ENCODE measurements at places on chromosomes 12 and 14.

- no peak for DNase-seq
Observed at GRCh38 chr14:69882116-69882864, 3.1 kb downstream of the SMOC1 start.

DNA sequence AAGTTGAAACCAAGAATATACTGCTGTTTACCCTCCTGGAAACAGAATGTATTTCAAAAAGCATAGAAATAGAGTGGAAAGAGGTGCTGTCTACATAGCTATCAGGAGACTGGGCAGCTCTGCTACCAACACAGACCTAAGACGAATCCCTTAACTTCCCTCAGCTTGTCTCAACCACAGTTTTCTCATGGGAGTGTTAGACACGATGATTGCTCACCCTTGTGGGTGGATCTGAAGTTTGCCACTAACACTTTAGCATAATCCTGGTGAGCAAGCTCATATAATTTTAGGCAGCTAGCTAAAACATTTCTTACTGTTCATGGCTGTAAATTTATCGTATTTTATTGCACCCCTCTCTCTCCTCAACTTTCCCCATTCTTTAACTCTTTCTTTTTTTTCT, 38.5 kb downstream of the C12orf75 start:
- no peak for DNase-seq

DNA sequence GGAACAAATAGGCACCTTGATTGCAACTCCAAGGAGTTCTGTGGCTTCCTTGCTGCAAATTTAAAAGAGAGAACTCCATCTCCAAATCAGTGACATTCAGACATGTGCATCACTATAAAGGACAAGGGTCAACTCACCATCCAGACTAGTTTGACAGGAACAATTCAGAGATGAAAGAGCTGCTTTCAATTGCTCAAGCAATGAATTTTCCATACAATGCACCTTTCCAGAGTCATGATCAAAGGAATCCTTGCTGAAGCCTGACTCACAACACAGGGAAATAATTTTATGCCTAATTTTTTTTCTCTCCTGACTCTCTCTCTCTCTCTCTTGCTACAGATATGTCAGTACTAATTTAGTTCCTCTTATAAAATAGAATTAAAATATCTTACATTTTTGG, 380.5 kb upstream of the GARIN6 start:
- DNase-seq, result no peak

DNA sequence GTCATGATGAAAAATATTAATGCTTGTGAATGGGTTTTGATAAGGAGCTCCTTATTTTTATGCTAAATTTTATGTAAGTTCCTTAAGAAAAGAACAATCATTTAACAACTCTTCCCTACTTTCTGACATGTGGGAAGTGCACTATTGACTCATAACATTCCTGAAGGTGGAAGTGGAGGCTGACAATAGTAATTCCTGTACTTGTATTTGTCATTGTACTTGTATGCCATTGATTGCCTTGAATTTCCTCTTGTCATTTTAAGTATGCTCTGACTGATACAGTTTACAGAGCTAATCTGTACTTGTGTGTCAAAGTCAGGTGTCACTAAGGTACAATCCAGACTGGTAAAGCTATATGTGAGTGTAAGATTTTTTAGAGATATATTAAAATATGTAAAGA, 440.0 kb downstream of the SLC16A7 start:
- DNase-seq, result no peak

DNA sequence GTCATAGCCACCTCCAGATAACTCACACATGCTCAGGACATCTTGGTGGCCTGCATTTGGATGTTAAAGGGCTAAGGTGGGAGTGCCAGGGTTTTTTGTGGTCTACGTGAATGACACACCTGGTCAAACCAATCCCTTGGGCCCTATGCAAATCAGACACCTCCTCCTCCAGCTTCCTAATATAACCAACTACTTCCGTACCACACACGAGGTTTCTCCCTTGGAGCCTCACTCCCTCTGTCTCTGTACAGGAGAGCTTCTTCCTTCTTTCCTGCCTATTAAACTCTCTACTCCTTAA, 19.6 kb downstream of the APOBEC1 start:
- DNase-seq, result no peak

DNA sequence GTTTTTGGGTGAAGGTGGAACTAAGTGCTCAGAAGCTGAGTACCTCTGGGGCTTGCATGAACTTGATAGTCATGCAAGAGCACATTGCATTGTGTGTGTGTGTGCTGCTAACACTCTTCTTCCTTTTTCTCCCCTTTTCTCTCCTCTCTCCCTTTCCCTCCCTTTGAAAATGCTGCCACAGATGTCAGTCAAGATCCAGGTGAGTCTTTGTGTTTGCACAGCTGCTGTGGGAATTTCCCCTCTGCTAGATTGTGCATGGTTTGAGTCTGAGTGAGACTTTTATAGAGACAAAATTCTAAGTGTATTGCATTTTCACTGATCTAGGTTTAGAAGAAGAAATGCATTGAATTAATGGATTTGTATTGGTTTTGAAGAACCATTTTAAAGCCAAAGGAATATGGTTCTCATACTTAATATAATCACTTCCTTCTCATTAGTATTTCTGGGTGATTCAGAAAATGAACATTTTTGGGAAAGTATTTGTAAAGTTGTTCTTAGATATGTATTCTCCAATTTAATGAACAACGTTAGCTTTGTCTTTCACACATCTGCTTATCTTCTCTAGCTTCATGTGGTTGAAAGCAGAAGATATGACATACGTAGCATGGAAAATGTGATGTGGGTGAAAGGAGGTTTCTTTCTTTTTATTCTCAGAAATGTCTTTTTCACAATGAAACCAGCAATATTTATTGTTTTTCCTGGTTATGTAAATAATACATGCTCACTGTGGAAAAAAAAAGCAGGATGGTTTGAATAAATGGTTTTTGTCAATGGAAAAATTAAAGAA, 108.5 kb downstream of the NRXN3 start:
- DNase-seq, result no peak

DNA sequence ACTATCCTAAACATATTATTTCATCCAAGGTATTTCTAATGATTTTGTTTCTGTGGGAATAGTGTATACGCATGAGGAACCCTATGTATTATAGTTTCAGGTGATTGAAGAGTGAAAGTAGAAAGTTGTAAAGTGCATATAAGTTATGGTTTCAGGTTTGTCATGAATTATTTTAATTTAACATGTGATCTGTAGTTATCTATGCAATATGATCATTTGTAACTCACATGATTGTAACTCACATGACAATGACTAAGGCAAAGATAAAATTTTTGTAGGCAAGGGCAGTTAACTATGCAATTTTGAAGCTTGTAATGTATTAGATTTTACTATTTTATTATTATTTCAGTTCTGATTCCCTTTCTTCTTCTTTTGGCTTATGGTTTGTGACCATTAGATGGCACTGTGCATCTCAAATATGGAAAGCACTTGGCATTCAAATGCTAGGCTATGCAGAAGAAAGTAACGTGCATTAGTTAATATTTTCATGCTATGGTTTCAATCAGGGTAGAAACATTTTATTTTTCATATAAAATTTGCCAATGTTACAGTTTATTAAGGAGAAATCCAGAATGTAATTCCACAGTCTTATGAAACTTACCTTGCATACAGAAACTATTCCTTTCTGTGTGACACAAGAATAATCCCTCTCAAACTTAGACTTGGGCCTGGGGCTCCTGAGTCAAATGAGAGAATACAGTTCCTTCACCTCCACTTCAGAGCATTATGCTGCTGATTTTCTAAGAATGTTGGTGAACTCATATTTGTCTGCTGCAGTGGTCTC, 15.8 kb upstream of the TMEM30B start:
- no peak for DNase-seq

- no peak for DNase-seq
Observed at GRCh38 chr12:106724116-106724515, 50.4 kb upstream of the RIC8B start.

GRCh38 chr12:26798023-26798422, 35.0 kb downstream of the ITPR2 start:
- DNase-seq, result no peak

- no peak for DNase-seq
Observed at GRCh38 chr14:84456946-84457345, 1073.0 kb upstream of the FLRT2 start.

DNA sequence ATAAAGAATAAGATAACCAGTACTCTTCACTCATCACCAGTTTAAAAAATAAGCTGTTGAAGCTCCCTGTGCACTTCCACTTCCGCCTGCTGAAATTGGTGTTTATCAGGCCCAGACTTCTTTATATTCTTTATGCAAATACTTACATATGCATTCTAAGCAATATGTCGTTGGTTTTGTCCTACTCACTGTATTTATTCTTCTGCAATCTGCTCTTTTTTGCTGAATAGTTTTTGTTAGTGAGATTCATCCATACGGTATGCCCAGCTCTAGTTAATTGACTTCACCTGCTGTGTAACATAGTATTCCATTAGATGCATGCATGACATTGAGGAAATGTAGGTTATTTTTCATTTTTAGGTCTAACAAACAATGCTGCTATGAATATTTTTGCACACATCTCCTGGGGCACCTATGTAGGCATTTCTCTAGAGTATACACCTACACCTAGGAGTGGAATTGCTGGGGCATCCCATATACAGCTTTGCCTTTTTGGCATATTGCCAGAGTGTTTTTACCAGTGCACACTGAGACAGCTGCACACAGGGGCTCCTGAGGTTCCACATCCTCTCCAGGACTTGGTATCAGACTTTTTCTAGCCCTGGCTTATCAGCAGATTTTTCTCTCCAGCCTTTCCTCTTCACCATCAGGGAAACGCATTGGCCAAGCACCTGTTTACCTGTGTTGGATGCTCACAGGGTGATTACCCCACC, 1.0 kb upstream of the NRIP2 start:
- DNase-seq, result no peak

GRCh38 chr12:6605421-6606330, 1.5 kb downstream of the CHD4 start:
- DNase-seq, result no peak

- DNase-seq, result no peak
Observed at GRCh38 chr12:127780881-127781280, 486.1 kb upstream of the TMEM132C start.

- DNase-seq, result no peak
Observed at GRCh38 chr12:56722832-56723231, 2.3 kb downstream of the NACA start.

DNA sequence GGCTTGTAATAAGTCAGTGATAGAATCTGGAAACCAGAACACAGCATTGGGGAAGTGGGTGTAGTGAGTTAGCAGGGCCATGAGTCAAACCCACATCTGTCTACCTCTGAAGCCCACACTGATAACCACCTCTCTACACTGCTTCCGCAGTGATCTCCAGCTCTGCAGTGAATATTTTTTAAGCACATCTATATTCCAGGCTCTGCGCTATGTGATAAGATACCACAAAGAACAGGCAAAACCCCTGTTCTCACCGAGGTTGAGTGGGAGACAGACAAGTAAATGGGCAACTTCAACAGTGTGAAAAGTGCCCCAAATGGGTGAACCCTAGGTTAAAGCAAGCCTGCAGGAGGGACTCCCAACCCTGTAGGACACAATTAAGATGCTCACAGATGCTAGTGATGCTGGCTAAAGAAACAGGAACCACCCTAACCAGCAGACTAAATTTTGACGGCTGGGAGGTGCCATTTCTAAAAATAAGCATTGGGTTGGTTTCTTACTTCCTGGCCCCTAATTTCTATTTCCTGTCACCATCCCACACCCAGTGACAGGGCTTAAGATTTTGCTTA, 375.0 kb downstream of the DPF3 start:
- no peak for DNase-seq

DNA sequence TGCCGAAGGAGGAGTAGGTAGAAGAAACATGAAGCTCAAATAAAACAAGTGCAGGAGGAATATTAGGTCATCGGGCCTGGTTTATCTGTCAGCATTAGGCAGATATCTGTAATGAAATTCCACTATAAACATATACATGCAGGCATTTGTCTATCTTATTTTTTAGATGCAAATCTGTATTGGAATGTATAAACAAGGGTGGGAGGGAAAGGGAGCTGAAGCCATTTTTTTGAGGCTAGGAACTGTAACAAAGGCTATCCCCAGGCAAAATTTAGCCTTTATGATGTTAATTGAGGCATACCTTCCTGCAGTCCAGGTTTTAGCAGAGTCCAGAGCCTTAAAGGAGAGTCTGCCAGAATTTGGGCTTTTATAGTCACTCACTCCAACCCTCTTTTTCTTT, 72.5 kb downstream of the PHLDA1 start:
- DNase-seq, result no peak

Data from NCI-H1436 treated with DMSO at 0.1 percent for 48 hours (cell line).